ENCODE measurements at places on chromosomes 2 and 18.

DNA sequence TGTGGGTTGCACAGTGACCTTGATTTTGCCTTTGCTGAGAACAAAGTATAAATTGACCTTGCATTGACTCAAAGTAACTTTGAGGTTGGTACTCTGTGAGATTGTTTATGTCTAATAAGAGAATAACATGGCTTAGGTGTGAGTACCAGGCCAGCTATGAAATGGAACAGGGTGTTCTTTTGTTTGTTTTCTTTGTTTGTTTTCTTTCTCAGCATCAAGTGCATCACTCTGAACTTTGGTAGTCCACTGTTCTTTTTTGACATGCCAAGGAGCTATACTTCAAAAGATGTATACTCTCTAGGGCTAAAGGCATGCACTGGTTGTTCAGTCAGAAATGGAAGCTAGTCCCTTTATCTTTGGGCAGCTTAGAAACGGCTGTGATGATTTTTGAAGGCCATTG is 5.1 kb downstream of the ABCB11 start:
- DNase-seq, result no peak

- DNase-seq, result no peak
Observed at GRCh38 chr2:46913471-46914381, 1.9 kb downstream of the MCFD2 start.

DNA sequence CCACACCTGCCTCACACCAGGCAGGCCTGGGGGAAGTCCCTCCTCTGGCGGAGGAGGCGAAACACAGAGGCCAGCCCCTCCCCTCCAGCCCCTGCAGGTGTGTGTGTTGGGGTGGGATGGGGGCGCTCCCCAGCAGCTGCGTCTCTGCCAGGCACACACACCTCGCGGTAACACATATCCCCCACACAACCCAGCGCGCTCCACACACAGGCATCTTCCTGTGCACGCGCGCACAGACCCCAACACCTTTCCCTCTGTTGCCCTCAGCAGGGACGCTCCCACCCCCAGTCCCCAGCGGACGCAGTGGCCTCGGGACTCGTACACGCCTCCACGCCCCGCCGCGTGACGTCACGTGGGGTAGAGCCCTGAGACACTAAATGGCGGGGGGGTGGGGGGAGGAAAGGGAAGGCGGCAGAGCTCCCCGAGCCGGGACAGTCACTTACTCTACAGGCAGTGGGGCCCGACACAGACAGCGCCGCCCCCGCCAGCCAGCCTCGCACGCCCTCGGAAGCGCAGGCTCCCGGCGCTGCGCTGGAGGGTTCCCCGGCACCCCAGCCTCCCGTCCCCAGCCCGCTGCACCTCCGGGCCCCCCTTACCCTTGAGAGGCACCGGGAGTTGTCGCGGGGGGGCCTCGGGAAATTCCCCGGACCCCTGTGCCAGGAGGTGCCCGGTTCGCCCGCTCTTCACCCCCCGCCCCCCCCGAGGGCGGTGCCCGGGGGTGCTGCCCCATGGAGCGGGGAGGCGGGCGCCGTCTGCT is at the start of gene WNT10A:
TSS of gene WNT10A (plus strand) at position 751 of the 757 bp plus-strand sequence. CDS start 144 bp downstream, outside the sequence.
- peak; percentile 83 for DNase-seq

DNA sequence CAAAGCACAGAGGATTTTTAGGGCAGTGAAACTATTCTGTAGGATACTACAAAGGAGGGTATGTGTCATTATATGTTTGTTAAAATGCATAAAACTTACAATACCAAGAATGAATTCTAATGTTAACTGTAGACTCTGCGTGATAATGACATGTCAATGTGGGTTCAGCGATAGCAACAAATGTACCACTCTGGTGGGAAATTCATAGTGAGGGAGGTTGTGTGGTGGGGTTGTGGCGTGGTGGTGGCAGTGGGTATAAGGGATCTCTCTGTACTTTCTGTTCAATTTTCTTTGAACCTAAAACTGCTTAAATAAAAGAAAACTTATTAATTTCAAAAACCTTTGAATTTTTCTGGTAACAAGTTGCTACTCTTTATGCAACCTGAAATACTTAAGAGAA is 99.3 kb upstream of the SLC38A11 start:
- DNase-seq, result no peak

DNA sequence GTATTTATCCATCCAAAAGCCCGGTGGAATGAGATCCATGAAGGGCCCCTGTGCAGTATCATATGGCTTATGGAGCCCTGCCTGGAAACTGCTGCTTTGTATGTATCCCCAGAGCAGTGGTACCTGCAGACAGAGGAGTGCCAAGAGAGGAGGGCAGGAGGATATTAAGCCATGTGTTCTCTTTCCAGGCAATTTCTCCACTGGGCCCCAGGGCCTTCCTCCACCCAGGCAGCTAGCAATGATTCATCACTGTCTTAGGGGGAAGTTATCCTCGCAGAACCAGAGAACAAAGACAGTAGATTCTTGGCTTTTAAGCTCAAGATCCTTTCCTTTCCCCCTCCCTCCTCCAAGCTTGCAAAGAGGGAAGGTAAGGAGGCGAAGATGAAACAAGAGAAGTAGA is 98.1 kb downstream of the LRRC30 start:
- no peak for DNase-seq

- DNase-seq, result peak; percentile 49
Observed at GRCh38 chr2:106582148-106583143, 95.3 kb downstream of the CD8B2 start.

DNA sequence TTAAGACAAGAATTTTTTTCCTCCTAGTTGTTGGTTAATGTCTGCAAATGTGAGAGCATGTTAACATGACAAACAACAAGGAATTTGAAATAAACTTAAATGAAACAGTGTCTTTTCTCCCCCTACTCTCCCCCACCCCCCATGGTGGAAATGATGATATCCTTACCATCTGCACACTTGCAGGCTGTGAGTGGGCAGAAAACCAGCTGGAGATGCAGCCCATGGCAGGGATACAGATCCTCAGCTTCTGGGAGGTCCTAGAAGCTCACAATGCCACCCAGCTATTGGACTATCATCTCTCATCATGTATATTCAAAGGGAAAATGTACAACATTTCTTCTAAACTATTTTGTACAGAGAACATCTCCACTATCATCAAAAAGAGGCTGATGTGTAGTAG is 196.8 kb downstream of the SLC8A1 start:
- DNase-seq, result no peak

- DNase-seq, result no peak
Observed at GRCh38 chr2:37599688-37600525, 71.5 kb downstream of the CDC42EP3 start.

- no peak for DNase-seq
Observed at GRCh38 chr18:11994336-11994702, 13.0 kb downstream of the IMPA2 start.

DNA sequence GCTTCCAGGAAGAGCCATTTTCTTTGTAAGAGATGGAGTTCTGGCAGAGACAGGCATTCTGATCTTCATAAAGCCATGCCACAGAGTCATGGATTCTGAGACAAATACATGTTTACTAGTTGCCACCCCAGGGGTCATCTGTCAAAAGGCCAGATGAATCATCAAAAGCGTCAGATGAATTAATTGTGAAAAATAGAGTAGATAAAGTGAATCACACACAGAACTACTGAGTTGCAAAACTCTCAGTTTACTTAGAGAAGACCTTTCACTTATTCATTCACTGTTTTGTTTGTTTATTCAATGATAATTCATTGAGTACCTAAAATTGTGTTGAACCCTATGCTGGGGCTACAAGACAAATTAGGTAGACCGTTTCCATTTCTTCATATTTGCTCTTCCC is 157.7 kb upstream of the SERPINE2 start:
- DNase-seq, result no peak

DNA sequence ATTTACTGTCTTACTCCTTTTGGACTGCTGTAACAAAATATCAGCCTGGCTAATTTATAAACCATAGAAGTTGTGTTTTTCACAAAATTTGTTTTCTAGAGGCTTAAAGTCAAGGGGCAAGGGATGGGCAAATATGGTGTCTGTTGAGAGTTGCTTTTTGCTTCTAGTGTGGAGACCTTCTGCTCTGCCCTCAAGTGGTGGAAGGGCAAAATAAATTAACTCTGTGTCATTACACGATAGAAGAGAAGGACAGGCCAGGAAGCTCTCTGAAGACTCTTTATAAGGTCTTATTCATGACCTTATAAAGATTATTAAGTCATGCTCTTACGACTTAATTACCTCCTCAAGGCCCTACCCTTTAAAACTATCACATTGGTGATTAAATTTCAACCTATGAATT is 181.2 kb upstream of the LRATD1 start:
- DNase-seq, result no peak

DNA sequence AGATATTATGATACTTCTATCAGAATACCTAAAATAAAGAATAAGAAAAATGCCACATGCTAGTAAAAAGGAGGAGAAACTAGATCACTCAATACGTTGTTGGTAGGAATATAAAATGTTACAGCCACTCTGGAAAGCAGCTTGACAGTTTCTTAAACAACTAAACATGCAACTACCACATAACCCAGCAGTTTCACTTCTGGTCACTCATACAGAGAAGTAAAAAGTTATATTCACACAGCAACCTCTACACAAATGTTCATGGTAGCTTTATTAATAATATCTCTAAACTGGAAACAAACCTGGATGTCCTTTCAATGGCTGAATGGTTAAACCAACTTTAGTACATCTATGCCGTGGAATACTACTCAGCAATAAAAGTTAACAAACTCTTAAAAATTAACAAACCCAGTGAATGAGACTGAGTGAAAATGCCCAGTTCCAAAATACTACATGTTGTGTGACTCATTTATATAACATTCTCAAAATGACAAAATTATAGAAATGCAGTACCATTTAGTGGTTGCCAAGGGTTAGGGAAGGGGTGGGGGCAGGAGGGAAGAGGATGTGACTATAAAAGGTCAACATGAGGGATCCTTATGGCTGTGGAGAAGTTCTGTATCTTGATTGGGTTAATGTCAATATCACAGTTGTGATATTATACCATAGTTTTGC is 124.1 kb downstream of the MMADHC start:
- no peak for DNase-seq

- DNase-seq, result no peak
Observed at GRCh38 chr2:181070119-181070835, 89.9 kb downstream of the UBE2E3 start.

GRCh38 chr2:120628248-120628647 is 107.4 kb upstream of the GLI2 start:
- no peak for DNase-seq

DNA sequence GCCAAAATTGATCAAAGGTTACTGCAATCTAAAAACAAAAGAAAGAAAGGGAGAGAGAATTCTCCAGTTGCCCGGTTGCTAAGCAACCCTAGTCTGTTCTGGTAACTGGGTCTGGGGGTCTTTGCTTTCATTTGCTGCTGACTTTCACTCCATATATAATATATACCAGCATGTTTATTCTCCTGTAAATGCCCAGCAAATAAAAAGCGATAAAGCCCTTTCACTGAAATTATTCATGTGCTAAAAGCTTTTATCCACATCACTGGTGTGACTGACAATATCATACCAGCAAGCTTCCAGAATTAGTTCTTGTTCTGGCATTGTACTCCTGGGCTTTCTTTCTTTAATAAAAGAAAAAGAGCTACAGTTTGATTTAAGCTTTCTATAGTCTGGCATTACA is 75.5 kb upstream of the ST8SIA3 start:
- no peak for DNase-seq

GRCh38 chr2:235493402-235493774 is 455 bp upstream of the AGAP1 start:
- DNase-seq, result no peak

- DNase-seq, result no peak
Observed at GRCh38 chr2:10522170-10522448, 74.0 kb upstream of the ODC1 start.

GRCh38 chr18:62334120-62334519 is 9.0 kb downstream of the TNFRSF11A start:
- DNase-seq, result no peak

DNA sequence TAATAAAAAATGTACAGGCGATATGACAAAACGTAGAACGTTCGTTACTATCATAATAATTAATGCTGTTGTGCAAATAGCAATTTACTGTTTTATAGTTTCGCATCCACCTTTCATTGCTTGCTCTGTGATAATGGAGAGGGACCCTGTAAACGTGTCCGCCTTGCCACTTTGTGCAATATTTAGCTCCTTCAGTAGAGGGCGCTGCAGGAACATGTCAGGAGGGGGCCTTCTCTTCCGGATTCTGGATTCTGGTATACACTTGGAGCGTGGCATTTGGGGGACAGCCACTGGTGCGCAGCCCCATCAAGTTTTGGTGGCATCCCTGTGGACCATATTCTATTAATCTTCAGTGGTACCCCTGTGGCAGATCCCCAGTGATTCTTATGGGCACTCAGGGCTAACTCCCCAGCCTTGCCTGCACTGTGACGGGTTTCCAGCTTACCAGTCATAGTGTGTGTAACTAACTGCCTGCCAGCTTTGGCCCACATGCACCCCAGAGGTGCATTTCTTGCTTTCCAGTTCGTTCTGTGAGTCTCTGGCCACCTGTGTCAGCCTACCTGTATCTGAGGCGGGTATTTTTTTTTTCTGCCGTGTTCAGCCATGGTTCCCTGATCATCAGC is 140.3 kb downstream of the CYRIA start:
- no peak for DNase-seq

- no peak for DNase-seq
Observed at GRCh38 chr2:231318954-231319353, 76.6 kb upstream of the B3GNT7 start.

DNA sequence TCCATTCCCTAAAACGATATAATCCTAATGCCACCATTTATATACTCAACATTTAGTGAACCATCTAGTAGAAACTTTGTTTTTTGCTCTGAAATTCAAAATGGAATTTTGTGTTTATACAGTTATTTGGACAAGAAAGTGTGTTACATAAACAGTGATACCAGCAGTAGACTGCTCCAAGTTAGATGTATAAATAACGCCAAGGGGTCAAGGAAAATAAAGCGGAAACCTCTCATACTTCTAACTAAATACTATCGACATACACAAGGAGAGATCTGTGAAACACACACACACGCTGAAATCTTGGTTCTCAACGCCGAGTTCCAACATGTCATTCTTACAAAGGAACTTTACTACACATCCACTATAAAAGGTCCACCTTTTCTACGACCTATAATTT is 1.2 kb downstream of the TXNL1 start:
- no peak for DNase-seq

GRCh38 chr2:59884166-59884565 is 669.3 kb downstream of the BCL11A start:
- no peak for DNase-seq

GRCh38 chr2:31268344-31268743 is 34.4 kb downstream of the EHD3 start:
- DNase-seq, result no peak

DNA sequence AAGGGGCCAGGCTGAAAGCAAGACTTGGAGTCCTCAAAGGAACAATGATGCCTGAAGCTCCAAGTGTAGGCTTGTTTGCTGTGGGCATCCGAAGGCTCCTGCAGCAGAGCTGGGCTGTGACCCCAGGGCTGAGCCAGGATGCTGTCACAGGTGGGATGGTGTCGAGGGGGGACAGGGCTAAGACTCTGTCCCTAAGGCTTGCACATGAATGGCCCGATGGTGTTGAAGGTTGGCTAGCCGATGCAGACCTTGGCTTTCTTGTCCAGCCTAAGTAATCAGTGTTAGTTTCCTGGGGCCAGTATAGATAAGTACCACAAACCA is 251.0 kb downstream of the NDUFA10 start:
- no peak for DNase-seq

GRCh38 chr2:165901620-165902298 is 51.8 kb downstream of the TTC21B start:
- DNase-seq, result no peak

GRCh38 chr18:26262156-26262555 is 35.9 kb downstream of the TAF4B start:
- DNase-seq, result no peak

- no peak for DNase-seq
Observed at GRCh38 chr18:48319801-48320638, 89.2 kb downstream of the ZBTB7C start.

GRCh38 chr18:8413751-8414150 is 195.5 kb upstream of the RAB12 start:
- no peak for DNase-seq

Data from stimulated activated CD4-positive, alpha-beta T cell treated with anti-CD3 and anti-CD28 coated beads, Interleukin-2, amount 100 ng/mL, for 4 hours (primary cell).